T1000 (cell line): ENCODE measurements at places on chromosomes 11 and 22.

DNA sequence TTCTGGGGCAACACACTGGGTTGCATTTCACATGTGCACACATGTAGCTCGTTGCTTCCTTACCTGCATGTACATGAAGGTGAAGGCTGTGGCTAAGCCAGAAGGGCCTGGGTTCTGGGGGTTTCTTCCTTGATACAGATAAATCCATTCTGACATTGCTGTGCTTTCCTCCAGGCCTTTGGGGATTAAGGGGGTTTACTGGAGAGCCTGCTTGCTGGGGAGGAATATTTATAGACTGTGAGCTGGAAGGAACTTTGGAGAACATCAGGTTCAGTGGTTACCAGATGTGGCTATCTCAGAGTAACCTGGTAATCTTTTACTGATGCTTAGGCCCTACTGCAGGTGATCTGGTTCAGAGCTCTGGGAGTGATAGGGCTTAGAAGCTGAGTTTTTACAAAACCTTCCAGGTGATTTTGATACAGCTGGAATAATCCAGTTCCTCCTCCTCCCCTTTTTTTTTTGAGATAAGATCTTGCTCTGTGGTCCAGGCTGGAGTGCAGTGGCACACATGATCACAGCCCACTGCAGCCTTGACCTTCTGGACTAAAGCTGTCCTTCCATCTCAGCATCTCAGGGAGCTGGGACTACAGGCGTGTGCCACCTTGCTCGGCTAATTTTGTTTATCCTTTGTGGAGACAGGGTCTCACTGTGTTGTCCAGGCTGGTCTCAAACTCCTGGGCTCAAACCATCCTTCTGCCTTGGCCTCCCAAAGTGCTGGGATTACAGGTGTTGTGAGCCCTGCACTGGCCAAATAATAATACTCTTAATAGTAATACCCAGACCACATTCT is 19.9 kb downstream of the ACO2 start:
- DNase-seq, result no peak

DNA sequence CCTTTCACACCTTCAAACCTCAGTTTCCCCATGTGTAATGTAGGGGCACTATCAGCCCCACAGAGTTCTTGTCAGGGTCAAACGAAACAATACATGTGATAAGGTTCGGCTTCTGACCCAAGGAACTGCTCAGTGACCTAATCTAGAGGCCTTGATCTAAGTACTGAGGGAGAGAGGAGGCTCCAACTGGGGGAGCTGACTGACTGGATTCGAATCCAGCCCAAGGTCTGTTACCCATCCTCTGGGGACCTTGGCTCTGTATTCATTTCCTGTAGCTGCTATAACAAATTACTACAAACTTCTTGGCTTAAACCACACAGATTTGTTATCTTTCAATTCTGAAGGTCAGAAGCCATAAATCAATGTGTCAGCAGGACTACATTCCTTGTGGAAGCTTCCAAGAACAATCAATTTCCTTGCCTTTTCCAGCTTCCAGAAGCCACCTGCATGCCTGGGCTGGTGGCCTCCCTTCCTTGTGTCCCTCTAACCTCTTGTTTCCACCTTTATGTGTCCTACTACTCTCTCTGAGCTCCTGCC is 10.7 kb upstream of the ANAPC15 start:
- no peak for DNase-seq

GRCh38 chr11:2256951-2257700 is 13.3 kb downstream of the ASCL2 start:
- DNase-seq, result no peak

- no peak for DNase-seq
Observed at GRCh38 chr11:69078930-69079605, 30.3 kb downstream of the TPCN2 start.

DNA sequence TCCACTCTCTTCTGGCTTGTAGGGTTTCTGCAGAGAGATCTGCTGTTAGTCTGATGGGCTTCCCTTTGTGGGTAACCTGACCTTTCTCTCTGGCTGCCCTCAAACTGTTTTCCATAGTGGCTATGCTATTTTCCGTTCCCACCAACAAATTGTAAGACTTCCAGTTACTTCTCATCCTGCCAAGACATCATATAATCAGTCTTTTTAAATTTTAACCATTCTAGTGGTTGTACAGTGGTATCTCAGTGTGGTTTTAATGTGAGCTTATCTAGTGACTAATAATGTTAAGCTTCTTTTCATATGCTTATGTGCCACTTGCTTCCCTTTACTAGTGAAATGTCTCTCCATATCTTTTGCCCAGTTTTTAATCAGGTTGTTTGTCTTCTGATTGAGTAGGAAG is 13.6 kb upstream of the TRIM29 start:
- DNase-seq, result no peak

- peak; percentile 57 for DNase-seq
Observed at GRCh38 chr22:38135133-38135706, 24.7 kb upstream of the BAIAP2L2 start.

GRCh38 chr11:61168800-61169199 is 7.6 kb upstream of the VPS37C start:
- no peak for DNase-seq

DNA sequence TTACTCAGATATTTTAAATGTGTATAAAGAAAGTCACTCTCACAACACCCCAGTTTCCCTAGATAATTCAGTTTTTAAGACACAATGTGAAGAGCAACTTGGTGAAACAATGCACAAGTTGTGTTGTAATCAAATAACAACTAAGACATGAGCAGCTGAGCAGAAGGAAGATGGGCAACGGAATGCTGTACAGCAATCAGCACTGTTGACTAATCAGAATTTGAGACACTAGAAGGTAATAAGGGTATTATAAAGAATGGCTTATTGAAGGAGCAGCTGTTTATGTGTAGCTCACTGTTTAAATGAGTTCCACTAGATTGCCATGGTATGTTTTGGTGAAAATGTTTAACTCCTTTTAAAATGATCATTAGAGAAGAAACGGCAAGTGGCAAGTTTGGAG is 60.1 kb downstream of the SOX6 start:
- DNase-seq, result no peak

- DNase-seq, result no peak
Observed at GRCh38 chr11:22991196-22991595, 130.9 kb upstream of the CCDC179 start.

- no peak for DNase-seq
Observed at GRCh38 chr11:9982127-9982795, 311.8 kb downstream of the SBF2 start.

DNA sequence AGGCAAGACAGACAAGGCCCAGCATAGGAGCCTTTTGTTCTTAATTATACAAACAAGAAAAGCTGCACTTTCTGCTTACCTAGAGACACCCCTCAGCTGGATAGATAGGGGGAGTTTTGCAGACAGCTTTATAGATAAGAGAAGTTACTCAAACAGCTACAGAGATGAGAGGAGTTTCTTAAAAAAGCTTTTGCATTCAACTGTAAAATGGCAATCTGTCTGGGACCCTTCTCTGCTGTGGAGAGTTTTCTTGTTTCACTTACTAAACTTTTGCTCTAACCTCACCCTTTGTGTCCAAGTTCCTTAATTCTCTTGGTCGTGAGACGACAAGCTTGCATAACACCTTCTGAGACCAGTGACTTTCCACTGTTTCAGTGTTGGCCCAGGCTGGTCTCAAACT is 103.8 kb upstream of the CHORDC1 start:
- DNase-seq, result no peak

DNA sequence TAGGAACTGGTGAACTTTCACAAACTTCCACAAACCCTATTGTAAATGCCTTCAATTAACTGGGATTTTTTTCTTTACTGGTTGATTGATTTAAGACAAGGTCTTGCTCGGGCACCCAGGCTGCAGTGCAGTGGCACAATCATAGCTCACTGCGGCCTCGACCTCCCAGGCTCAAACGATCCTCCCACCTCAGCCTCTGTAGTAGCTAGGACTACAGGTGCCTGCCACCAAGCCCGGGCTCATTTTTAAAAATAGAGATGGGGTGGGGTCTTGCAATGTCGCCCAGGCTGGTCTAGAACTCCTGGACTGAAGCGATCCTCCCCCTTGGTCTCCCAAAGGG is 35.7 kb upstream of the POLA2 start:
- no peak for DNase-seq

DNA sequence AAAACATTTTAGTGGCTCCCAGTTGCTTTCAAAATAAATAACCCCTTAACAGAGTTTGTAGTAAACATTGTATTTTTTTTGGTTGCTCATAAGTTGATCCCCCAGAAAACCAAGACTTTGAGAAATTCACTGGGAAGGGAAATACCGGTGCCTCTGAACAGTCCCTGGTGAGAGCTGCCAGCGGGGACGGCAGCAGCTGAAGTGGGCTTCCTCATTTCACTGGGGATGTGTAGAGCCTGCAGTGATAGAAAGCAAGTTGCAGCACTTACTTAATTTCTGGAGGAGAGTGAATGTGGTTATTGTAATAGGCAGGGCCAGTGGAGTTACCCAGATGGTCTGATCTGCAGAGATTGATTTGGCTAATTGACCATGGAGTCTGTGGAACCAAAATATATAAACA is 18.6 kb upstream of the MCHR1 start:
- no peak for DNase-seq

DNA sequence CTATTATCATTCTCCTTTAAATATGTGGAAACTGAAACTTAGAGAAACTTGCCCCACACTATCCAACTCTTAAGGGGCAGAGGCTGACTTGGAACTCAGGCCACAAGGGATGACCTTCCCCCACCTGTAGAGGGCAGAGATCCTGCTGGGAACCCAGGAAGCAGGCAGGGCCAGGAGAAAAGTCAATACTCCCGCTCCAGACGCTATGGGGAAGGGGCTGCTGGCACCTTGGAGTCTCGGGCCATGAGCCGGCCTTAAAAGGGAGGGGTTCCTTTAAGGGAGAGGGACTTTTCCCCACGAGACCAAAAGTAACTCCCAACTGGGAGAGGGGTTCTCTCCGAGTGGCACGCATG is 620 bp upstream of the ANO5 start:
- DNase-seq, result no peak

DNA sequence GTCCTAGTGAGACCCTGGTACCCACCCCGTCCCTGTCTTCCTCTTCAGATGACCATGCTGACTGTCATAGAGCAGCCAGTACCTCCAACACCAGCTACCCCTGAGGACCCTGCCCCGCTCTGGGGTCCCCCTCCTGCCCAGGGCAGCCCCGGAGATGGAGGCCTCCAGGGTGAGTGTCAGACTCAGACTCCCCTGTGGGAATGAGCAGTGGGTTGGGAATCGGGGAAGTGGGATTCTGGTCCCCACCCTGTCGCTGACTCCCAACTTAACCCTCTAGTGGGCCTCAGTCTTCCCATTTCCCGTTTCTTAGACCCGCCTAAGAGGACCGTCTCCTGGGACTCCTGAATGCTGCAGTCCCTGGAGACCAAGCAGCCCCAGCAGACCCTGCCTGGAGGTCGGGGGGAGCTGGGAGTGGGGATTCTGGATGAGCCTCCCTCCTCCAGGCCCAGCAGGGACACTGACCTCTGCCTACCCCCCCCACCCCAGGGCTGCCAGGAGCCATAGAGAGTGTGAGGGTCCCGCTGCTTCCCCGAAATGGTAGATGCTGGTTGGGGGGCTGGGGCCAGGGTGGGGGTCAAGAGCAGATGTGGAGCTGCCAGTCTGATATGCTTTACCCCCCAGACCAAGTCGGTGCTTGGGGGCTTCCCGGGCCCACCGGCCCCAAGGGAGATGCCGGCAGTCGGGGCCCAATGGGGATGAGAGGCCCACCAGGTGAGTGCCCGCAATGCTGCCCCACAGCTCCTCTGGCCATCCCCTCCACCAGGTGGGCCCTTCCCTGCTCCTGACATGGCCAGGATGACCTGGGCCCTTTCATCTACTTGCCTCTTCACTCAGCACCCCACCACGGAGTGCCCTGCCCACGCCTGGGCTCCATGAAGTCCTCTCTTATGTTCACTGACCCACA is 25.5 kb downstream of the EMID1 start:
- no peak for DNase-seq

GRCh38 chr11:19821412-19821875 is 108.8 kb downstream of the NAV2 start:
- no peak for DNase-seq

DNA sequence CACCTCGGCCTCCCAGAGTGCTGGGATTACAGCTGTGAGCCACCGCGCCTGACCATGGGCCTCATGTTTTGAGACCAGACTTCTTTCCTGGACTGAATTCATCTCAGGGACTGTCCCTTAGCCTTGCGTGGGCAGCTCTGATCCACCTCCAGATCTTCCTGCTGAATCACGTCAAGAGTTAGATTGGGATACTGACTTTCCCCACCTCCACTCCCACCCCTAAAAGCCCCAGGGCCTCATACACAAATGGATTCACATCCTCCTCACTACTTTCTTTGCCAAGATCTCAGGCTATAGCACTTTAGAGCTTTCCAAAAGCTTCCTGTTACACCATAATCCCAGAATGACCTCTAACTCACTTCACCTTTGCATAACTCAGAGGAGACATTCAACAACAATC is 12.1 kb downstream of the CCDC87 start:
- no peak for DNase-seq

DNA sequence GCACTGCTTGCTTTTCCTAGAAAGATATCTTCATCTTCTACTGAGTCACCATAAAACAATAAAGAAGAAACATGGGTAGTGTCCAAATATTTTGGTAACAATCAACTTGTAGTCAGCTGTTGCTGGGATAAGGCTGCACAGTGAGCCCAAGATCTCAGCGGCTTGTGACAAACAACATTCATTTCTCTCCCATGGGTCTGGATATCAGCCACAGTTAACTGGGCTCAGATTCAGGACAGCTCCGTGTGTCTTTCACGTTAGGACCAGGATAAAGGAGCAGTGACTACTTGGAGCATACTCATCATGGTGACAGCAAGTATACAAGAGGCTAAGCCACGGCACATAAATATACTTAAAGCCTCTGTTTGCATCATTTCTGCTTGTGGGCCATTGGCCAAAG is 27.9 kb upstream of the GRK3 start:
- no peak for DNase-seq

- DNase-seq, result no peak
Observed at GRCh38 chr11:124294687-124295086, 19.1 kb downstream of the OR8D1 start.

- no peak for DNase-seq
Observed at GRCh38 chr11:100445231-100445735, 241.8 kb upstream of the ARHGAP42 start.

GRCh38 chr22:17303441-17303839 is 65.8 kb upstream of the CECR2 start:
- DNase-seq, result no peak

GRCh38 chr22:48919851-48920589 is 907.7 kb downstream of the BRD1 start:
- no peak for DNase-seq

- DNase-seq, result peak; percentile 84
Observed at GRCh38 chr11:61899146-61899841, 7.9 kb upstream of the FADS3 start.

GRCh38 chr22:41844036-41844435 is 11.1 kb downstream of the SREBF2 start:
- DNase-seq, result no peak

GRCh38 chr22:32615874-32616564 is 141.4 kb downstream of the FBXO7 start:
- no peak for DNase-seq

GRCh38 chr11:104155375-104155774 is 8.6 kb downstream of the PDGFD start:
- DNase-seq, result no peak

- DNase-seq, result no peak
Observed at GRCh38 chr22:19992921-19993355, 23.7 kb downstream of the ARVCF start.
